Heart right ventricle (tissue), 16 donors: ENCODE measurements at places on chromosomes 3 and 15. TPM values are rescaled to one million over a fixed set of nuclear protein-coding genes. Genes with fewer than 3 reads are reported as not detected.

PARP14 gene
- total RNA-seq = 13.1 TPM

GRCh38 chr3:189276444-189277219 is 104.9 kb downstream of the TPRG1 start:
- no peak for DNase-seq

DNA sequence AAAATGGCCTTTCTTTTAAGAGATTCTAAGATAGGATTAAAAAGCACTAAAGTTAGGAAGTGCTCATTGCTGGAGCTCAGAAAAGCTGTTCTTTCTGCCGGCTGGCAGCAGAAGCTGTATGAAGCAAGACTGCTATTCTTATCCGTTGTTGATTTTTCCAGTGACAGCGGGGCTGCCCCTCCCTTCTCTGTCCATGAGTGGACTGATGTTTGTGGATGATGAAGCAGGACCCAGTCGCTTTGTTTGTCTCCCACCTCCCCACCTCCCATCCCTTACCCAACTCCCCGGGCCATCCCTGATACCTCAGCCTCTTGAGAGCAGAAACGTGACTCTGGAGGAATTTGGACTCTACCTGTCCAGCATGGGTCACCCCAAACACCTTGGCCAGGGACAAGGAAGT is 10.3 kb upstream of the MUSTN1 start:
- DNase-seq = peak; percentile 49

- no peak for DNase-seq
Measured at GRCh38 chr3:32948625-32949445, 2.6 kb upstream of the CCR4 start.

DNA sequence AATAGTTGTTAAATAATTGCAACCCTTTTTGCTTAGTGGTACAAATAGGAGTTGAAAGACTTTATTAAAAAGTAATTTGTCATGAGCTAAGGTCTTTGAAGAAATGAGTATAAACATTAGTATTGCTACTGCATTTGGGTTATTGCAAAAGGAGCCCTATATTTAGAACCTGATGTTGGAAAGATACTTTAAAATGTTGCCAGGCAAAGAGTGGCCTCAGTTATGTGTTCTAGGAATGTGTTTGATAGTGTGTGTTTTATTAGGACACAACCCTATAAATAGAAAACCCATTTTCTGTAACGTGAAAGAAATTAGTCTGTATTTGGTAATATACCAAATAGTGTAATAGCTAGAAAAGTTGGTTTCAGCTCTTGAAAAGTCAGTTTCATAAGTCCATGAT is 10.7 kb downstream of the VPS8 start:
- DNase-seq = no peak

- DNase-seq = no peak
Measured at GRCh38 chr15:77781946-77782240, 149.2 kb upstream of the LINGO1 start.

DNA sequence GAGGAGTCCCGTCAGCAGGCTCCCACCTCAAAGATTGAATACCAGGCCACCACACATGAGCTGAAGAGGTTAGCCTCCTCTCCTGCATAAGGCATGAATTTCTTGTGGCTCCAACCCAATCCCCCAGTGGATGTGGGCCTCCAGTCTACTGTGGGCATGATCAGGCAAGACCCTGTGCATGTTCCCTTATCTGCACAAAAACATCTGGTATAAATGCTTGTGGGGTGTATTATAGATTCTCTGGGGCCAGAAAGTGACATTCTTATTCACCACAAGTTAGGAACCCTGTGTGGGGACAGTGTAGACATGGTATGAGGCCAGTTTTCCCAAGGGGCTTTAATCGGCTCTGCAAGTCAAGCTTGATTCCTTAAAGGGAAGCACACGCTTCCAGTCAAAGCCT is 18.2 kb upstream of the UBP1 start:
- DNase-seq = no peak

DOCK3 gene
- 4.3 TPM for total RNA-seq

DNA sequence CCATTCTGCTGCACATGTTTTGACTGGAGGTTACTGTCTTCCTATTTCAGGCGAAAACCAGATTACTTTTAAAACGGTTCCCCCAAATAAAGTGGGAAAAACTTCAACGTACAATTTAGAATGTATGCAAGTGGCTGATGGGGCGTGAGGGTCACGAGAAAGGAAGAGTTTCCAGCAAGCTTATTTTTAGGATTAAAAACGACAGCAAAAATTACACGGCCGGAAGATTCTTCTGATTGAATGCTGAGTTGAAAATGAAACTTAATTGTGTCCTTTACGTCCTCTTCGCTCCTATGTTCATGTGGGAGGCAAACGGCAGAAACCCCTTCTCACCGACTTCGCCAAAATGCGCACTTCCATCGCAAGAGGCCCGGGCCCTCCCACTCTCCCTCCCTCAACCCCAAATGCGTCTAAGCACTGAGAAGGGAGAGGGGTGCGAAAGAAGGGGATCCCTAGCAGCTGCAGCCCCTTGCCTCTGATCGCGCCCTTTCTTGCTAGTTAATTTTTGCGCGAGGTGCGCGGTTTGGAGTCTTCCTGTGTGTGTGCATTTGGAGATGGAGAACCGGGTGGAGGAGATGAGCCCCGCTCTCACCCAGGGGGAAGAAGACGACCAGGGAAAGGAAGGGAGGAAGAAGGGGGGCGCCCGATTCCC is 656 bp downstream of the CD47 start:
- DNase-seq = peak; percentile 33

GRCh38 chr3:45330510-45331295 is 57.7 kb upstream of the LARS2 start:
- no peak for DNase-seq

GRCh38 chr15:40372981-40373380 is 9.5 kb upstream of the KNSTRN start:
- no peak for DNase-seq

DNA sequence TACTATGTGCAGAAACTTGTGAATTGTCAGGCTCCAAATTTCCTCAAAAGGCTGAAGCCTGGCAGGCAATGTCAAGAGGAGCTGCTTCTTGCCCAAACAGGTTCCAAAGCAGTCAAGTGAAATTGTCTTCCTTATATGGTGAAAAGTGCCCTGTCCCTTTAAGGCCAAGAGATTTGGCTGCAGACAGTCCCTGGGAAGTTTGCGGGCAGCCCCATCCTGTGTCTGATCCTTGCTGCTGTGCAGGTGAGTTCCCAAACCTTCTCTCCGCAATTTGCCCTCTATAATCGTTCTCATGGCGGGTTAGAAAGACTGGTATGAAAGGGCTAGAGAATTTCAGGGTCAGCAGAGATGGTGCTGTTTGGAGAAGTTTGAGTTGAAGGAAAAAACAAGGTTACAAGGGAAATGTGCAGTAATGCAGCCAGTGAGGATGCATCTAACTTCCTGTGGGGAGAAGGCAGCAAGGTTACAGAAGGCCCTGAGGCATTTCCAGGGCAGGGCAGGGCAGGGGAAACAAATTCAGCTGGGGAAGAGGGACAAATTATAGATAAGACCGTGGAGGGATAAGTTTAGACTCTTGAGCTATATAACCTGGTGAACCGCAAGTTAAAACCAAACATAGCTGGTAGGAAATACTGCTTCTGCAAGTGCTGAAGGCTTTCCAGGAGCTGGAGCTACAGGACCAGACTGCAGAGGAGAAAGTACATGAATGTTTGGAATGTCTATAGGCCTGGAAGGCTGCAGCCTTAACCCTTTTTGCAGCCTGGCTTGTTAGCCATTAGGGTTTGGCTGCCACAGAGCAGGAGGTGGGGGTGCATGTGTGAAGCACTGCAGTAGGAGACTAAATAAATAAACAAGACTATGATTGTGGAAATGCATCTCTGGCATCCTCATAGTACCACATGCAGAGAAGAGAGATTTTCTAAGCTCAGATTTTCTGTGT is 256.2 kb upstream of the IL12A start:
- DNase-seq = no peak

WDR76 gene
- 0.68 TPM for total RNA-seq

AADACL2 gene
- not detected for total RNA-seq

ZNF860 gene
- total RNA-seq = 0.23 TPM

- DNase-seq = no peak
Measured at GRCh38 chr3:151789853-151790463, 24.0 kb upstream of the AADAC start.

GRCh38 chr3:14000556-14000955 is 120.7 kb upstream of the WNT7A start:
- no peak for DNase-seq

RASGRF1 gene
- total RNA-seq = not detected

DNA sequence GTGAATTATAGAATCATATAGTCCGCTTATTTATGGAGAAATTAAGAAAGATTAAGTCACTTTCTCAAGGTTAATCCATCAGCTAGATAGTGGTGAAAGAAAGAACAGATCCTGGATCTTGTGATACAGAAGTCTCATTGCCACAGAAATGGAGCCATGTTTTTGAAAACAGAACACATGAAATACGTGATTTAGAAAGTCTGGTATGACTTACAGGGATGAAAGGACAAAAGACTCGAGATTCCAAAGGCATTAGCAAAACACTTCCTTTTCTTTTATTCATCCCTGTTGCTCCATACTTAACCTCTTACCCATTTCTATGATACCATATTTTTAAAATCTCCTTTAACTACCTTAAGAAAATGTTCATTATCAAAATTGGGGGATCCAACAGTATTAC is 40.0 kb upstream of the TEX9 start:
- DNase-seq = no peak

DNA sequence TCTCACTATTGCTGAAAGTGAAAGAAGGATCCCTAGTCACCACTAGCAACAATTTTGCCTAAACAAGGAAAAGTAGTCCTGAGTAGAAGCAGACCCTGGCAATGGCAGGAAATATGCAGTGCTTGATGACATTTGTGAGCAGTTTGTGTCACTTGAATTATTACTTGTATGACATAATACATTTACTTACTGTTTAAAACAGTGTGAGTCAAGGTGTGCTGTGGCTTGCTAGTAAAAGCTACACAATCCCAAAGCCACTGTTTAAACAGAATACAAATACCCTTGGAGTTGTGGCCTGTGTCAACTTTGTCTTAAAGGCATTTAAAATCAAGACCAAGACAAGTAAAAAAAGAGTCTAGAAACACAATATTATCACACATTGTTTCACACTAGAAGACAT is 775.4 kb downstream of the ROBO1 start:
- no peak for DNase-seq

- DNase-seq = no peak
Measured at GRCh38 chr3:73571238-73571794, 53.4 kb downstream of the PDZRN3 start.

CSTA gene
- total RNA-seq = 1.1 TPM

DNA sequence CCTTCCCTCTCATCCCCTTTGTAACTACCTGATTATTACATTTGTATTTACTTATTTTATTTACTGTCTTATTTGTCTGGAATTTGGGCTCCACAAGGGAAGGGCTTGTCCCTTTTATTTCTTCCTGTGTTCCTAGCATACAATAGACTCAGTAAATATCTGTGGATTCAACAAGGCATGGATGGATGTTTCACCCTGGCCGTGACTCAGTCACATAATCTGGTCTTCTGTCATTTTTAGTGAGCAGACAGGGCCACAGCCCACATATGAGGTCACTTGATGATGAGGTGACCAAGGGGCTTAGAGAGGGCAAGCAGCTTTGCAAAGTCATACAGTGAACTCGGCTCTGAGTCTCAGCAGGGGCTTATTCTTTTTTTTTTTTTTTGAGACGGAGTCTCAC is 7.8 kb upstream of the DAG1 start:
- DNase-seq = no peak

AP3B2 gene
- total RNA-seq = 1.4 TPM

CD200R1 gene
- total RNA-seq = 0.28 TPM

- no peak for DNase-seq
Measured at GRCh38 chr3:105362021-105362665, 4.6 kb upstream of the ALCAM start.

DNA sequence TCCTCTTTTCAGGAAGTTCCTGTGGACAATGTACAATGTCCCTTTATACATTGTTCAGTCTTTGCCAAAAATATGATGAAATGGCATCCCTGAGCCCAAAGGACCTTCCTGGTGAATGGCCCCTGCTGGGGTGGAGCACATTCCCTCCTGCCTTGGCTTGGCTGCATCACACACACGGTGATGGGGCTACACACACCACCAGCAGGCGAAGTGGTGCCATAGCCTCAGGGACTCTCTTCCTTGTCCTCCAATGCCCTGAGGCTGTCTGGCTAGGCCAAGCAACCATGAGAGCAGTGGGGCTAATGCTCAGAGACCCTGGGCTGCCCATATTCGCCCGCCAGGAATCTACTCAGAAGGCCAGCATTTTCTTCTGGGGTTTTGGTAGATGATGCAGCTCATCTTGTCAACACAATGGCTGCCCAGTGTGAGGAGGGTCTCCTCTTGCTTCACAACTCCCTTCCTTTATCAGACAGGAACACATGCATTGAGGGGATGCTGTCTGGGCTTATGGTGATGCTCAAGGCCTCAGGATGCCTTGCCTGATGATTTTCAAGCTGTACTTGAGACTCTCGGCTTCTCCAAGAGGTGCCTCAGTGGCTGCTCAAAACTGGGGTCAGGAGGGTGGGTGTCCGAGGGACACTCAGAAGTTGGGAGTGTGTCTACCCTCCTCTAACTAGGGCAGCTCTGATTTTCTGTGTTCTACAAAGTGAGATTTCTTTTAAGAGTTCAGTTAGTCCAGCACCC is 40.9 kb upstream of the EPHB1 start:
- DNase-seq = no peak

AADAC gene
- total RNA-seq = not detected

TFDP2 gene
- total RNA-seq = 46.8 TPM

- no peak for DNase-seq
Measured at GRCh38 chr3:138186221-138186620, 880 bp upstream of the ARMC8 start.

- DNase-seq = peak; percentile 42
Measured at GRCh38 chr15:60591496-60592370, 112.8 kb upstream of the ICE2 start.

NTRK3 gene
- 1.1 TPM for total RNA-seq

DNA sequence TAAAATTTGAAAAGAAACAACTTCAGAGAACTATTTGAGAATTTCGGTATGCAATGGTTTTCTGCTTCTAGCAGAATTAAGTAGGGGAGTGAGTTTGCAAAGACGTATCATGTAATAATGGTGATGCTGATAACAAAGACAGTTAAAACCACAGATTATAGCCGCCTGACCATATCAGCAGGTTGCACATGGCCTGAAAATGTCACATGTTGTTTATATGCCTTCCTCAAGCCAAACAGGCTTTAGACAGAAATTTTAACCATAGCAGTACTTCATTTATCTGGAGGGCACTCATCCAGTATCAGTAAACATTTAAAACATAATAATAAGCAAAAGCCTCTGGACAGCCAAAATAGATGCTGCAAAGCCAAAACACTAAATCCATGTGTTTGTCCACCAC is 131.7 kb downstream of the RYR3 start:
- DNase-seq = no peak

DNA sequence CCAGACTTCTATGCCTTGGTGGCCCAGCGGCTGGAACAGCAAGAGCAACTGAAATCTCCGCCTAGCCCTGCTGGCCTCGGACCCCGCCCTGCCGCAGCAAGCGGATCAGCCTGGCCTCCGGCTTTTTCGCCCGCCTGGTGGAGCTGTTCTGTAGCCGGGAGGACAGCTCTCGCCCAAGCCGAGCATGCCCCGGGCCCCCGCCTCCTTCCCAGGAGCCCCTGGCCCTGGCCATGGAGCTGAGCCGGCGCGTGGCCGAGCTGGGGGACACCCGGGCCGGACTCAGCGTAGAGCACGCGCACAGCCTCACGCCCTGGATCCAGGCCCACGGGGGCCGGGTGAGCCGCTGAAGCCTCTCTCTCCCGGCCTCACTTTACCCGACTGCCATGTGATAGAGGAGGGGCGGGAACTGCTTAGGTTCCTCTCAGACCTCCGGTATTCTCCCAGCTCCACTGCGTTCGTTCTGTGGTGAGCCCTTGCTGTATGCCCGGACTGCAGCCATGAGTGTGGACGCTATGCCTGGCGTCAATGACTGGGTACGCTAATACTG is 24.1 kb upstream of the MRPL3 start:
- peak; percentile 15 for DNase-seq

EPB42 gene
- 0.12 TPM for total RNA-seq

- no peak for DNase-seq
Measured at GRCh38 chr3:59115364-59116232, 65.8 kb upstream of the CFAP20DC start.
